ENCODE measurements at places on chromosomes 1 and 21. TPM values are rescaled to one million over a fixed set of nuclear protein-coding genes. Genes with fewer than 3 reads are reported as not detected.

ETV3L gene
- not detected for total RNA-seq

CFAP298 gene
- total RNA-seq = 15.5 TPM

BARHL2 gene
- not detected for total RNA-seq

JAK1 gene
- total RNA-seq = 87.2 TPM

OR2M3 gene
- not detected for total RNA-seq

SPATA21 gene
- total RNA-seq = not detected

RAB3B gene
- 9.6 TPM for total RNA-seq

GCSAML gene
- total RNA-seq = not detected

OR2T11 gene
- total RNA-seq = not detected
